ENCODE measurements at places on chromosomes 13 and 19.

DNA sequence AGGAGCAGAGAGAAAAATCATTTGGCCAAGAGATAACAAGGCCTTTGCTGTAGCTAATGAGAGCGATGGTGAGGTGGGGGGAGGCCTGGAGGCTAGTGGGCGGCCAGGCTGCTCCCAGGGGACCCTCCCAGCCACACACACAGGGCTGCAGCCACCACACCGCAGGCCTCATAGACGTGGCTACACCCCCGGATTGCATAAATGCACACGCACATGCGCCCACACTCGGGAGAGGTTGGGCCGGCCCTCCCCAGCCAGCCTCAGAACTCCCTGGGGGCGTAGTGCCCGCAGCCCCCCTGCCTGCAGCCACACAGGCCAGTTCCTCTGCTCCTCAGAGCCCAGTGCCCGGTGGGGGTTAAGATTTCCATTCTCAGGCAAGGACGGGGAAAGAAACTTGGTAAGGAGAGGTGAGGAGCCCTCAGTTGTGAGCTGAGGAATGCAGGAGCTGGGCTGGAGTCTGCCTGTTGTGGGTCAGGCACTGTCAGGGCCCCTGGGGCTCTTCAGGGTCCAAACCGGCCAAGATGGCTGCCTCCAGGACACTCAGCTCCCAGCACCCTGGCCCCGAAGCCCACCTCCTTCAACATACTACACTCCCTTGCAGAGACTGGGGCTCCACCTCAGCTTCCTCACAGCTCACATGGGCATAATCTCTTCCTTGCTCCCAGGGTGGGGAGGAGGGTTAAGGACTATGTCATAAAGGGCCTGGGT lies 8.0 kb downstream of the PTH2 start:
- DNase-seq = no peak

- peak; percentile 98 for DNase-seq
Observed at GRCh38 chr19:1087813-1088415, 7.3 kb downstream of the POLR2E start.

DNA sequence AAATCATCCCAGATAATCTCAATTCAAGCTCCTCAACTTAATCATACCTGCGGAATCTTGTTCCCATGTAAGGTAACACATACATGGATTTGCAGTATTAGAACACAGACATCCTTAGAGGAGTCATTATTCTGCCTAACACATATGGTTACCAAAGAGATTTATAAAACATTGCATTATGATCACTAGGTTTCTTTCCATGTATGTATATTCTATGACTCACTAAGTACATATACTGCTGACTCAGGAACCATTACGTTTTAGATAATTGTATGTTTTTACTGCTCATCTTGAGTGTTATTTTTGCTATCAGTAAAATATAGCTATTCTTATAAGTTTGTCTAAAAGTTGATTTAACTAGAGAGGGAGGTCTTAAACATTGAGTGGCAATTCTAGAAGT lies 182.9 kb downstream of the SLITRK6 start:
- no peak for DNase-seq

DNA sequence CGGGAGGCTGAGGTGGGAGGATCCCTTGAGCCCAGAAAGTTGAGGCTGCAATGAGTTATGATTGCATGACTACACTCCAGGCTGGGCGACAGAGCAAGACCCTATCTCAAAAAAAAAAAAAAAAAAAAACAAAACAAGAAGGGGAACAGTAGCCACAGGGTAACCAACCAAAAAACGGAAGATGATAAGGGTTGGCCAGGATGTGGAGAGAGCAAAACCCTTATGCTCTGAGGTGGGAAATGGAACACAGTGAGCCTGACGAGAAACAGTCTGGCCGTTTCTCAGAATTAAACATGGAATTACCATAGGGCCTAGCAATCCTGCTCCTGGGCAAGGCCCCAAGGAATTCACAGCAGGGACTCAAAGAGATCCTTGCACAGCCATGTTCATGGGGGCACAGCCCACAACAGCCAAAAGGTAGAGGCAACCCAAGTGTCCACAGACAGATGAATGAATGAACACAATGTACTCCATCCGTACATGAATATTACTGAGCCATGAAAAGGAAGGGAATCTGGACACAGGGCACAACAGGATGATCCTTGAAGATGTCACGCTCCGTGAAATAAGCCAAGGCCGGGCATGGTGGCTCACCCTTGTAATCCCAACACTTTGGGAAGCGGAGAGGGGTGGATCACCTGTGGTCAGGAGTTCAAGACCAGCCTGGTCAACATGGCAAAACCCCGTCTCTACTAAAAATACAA lies 11.3 kb downstream of the NMRK2 start:
- peak; percentile 16 for DNase-seq

- peak; percentile 64 for DNase-seq
Observed at GRCh38 chr13:99228737-99229691, 28.4 kb downstream of the UBAC2 start.
